ENCODE measurements at places on chromosomes 6 and 20. TPM values are rescaled to one million over a fixed set of nuclear protein-coding genes. Genes with fewer than 3 reads are reported as not detected.

GRCh38 chr20:62860924-62861691, 514 bp downstream of the TCFL5 start:
- DNase-seq: peak; percentile 79

DNA sequence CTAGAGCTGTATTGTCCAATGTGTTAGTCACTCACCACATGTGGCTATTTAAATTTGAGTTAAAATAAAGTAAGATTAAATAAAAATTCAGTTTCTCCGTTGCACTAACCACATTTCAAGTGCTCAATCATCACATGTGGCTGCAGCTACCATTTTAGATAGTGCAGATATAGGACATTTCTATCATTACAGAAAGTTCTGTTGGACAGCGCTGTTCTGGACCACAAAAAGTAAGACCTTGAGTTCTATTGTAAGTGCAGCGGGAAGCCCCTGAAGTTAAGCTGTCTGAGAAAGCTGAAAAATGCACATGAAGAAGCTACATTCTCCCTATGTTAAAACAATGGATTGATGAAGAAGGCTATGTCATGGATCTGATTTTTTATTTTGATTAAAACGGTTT, 1.1 kb downstream of the ORC3 start:
- DNase-seq: no peak

DNA sequence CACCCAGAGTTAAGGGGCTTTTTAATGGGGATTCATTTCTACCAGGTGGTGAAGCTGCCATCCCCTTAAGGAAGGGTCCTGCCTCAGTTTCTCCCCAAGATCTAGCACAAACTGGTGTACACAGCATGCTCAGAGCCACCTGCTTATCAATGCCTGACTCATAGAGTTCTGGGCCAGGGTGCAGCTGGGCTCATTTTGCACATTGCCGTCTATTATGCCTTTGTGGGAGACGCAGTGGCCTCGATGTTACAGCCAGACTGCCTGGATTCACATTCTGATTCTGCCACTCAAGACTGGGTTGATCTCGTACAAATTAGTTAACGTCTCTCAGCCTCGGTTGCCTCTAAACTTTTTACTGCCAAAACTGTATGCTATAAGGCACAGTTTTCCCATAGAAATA, 365.7 kb downstream of the ZFAND3 start:
- no peak for DNase-seq

The PNLDC1 gene
- polyA plus RNA-seq: 1.3 TPM

The LY6G5B gene
- 28.4 TPM for polyA plus RNA-seq
